ENCODE measurements at places on chromosomes 7 and 10.

GRCh38 chr10:102617816-102618215 is 26.5 kb upstream of the TRIM8 start:
- DNase-seq = no peak

DNA sequence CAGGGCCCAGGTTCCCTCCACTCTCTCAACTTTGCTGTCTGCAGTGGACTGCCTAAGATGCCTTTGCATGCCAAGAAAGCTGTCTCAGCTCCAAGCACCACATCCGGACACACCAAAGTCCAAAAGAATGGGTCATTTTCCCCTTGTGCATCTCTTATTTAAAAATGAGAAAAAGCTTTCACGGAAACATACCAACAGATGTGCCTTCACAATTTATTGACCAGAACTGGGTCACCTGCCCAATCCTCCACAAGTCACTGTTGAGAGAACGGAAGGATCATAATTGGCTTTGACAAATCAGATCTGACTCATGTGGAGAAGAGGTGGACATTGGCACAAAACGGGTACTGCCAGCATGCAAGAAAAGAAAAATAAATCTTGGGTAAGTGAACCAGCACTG is 258.3 kb downstream of the SNX13 start:
- DNase-seq = no peak

GRCh38 chr7:46387646-46388045 is 466.6 kb upstream of the IGFBP3 start:
- DNase-seq = no peak

- DNase-seq = no peak
Measured at GRCh38 chr10:106540645-106541044, 623.9 kb downstream of the SORCS1 start.

DNA sequence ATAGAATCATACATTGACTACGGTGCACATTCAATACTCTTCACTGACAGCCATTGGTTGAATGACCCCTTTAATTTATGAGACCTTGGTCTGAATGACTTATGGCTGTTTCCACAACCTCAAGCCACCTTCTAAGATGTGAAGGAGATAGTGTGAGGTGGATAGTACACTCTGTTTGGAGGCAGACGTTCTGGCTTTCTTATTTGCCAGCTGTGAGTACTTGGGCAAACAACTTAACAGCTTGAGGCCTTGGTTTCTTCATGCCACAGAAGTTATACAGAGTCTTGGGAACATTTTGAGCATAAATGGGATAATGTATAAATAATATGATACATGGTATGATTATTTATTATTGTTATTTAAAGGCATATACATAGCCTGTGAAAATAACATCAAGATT is 62.0 kb downstream of the BPGM start:
- no peak for DNase-seq

- no peak for DNase-seq
Measured at GRCh38 chr10:118254654-118255053, 87.5 kb downstream of the FAM204A start.

GRCh38 chr10:132326344-132326889 is 5.6 kb upstream of the LRRC27 start:
- no peak for DNase-seq

- DNase-seq = no peak
Measured at GRCh38 chr10:20195076-20195475, 378.8 kb downstream of the PLXDC2 start.

- no peak for DNase-seq
Measured at GRCh38 chr10:87782721-87783120, 35.3 kb downstream of the ATAD1 start.

DNA sequence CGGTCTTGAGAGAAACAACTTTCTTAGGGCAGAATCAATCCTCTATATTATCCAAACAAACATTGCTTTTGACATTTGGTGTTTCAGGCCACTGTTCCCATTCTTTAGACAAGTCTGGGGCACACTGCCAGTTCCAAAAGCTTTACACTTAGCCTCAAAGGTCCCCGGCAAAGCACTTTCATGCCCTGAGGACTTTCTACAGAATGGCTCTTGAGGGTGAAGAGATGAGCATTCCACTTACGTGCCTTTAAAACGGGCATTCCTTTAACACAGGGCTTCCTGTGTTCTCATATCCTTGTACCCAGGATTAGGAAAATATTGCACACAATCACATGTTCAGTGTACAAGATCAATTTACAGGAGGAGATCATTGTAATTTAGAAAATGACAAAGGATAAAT is 13.1 kb upstream of the TMEM213 start:
- DNase-seq = no peak

- peak; percentile 5 for DNase-seq
Measured at GRCh38 chr7:151761231-151761630, 115.7 kb downstream of the PRKAG2 start.

- no peak for DNase-seq
Measured at GRCh38 chr10:118658762-118659161, 63.3 kb upstream of the PRLHR start.

DNA sequence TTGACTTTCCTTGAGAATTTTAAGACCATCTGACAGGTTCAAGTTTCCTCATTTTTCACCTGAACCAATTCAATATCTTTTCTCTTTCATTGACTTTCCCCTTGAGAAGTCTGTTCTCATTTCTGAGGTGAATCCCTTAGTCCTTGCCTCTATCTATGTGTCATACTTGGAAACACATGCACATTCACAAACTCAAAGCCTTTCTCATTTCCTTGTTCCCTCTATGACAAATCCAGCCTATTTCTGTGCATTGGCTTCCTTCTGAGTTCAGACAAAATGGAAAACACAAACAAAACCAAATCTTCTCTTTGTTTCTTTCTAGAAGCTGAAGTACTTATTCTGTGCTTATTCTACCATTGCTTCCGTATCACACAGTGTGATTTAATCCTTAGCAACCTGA is 13.8 kb downstream of the PTTG1IP2 start:
- no peak for DNase-seq

DNA sequence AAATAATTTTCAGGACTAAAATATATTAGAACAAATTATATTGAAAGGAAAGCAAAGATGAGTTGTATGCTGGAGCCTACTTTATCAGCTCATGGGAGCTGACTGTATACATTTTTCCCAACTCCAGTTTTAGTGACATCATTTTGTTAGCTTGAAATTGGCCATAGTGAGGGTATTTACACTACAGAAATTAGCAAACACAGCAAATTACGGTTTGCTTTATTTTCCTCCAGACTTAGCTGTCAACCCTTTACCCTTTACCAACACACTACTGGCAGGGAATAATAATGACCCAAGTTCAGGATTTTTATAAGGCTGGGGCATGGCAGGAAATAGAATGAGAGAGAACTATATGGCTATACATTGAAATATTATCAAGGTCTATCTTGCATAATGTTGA is 120.3 kb upstream of the PRSS1 start:
- no peak for DNase-seq

DNA sequence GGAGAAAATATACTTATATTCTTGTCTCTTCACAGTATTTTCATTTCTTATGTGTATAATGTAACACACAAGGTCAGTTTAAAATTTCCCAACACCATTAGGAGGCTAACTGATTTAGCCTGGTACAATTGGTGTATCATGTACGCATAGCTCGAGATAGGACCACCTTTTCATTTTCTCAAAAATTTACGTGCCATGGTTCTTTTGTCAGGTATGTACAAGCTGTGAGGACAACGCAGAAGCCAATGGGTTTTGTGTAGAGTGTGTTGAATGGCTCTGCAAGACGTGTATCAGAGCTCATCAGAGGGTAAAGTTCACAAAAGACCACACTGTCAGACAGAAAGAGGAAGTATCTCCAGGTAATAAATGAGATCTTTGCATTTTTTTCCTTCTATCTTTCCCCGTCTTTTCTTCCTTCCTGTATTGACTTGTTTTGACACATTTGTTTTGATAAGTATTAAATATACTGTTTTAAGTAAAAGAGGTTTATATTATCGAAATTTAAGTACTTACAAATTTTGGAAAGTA is 55.0 kb downstream of the TRIM24 start:
- DNase-seq = peak; percentile 42

DNA sequence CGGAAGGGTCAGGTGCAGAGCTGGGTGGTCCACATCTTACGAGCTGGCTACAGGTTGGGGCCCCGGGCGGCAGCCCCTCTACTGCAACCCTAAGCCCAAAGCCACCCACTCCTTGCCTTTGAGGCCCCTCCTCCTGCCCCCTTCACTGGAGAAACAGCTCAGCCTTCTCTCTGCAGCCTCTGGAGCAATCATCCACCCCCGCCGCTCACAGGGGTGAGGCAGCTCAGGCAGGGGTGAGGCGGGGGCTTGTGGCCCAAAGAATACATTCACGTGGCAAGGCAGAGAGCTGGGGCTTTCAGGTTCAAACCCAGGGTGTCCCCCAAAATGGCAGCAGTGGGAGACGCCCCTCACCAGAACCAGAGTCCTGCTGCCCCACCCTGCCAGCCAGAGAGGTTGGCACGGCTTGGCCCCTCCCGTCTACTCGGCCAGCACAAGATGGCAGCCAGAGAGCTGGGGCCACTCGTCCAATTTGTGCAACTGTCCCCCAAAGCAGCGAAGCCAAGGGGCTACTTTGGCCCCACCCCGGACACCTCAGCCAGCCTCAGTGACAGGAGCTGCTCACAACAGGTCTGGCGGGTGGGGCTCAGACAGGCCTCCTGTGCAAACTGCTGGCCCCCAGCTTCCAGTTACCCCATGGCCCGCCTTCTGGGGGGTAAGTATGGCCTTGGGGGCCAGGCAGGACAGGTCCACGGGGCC is 7.2 kb downstream of the GNB2 start:
- DNase-seq = no peak

- no peak for DNase-seq
Measured at GRCh38 chr10:125838802-125839575, 15.6 kb downstream of the BCCIP start.

GRCh38 chr7:23105644-23106056 is at the start of gene KLHL7:
Gene KLHL7 (plus strand): TSS chr7:23105785. CDS start chr7:23106027, 242 bp downstream.
- DNase-seq = peak; percentile 97

DNA sequence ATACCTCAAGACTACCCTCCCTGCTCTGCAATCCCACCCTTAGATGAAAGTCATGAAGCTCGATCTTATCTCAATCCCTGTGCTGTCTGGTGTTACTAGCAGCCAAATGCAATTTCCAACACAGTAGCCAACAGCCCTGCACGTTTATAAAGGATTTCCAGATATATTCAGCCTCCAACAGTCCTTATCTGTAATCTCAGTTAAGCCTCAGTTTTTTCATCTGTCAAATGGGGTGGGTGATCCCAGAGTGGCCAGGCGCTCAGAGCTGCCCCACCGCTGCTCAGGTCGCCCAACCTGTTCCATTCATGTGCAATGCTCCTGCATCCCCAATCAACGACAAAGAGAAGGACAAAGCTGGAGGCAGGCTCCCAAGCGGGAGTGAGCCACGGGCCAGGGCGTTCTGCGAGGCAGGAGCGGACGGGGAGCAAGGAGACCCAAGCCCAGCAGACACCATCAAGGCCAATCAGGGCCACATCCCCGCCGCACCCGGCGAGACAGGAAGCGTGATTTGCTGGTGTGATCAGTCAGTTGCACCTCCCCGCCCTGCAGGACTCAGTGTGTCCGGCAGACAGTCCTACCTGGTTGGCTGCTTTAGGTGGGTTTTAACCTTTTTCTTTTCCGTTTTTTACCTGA is 19.7 kb downstream of the PDGFA start:
- no peak for DNase-seq

DNA sequence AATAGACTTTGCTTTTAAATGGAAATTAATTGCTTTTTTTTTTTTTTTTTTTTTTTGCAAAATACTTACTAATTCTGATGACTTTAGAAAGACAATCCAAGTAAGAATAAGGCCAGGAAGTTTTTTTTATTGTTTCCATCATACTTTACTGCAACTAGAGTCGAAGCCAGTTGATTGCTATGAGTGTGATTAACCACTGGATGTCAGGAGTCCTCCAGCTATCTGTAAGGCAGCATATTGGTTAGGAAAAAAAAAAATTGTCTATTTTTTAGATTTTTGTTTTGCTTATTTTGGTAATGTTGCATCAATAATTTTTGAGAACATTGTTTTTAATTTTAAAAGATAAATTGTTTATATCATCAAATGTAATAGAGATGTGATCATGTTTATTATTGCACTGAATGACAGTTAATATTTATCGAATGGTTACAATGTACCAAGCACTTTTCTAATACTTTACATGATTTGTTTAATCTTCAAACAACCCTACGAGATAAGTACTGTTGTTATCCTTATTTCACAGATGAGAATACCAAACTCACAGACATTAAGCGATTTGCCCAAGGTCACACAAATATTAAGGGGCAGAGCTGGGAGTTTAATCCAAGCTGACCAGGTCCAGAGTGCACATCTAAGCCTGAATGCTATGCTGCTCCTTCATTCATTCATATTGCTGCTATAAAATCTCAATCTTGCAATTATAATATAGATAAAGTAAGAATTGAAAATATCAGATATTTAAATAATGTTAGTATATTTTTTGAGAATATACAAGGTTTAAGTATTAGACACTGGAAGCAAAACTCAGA is 19.9 kb upstream of the LMOD2 start:
- peak; percentile 57 for DNase-seq

GRCh38 chr10:121267236-121268003 is 330.8 kb downstream of the FGFR2 start:
- DNase-seq = no peak

DNA sequence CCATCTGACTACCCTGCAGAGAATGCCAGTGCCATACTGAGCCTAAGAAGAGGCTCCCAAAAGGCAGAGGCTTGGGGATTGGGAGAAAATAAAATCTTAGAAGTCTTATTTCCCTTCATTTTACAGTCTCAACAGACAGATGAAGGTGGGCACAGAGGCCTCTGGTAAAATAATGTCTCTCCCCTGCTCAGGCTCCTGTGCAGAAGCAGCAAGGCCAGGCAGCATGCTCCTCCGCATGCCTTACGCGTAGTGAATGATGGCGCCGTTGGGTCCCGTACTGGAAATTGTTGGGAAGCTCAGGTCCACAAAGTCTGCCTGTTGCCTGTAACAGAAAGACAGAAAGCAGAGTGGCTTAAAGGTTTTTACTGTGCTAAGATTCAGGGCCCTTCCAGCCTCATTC is 45.8 kb downstream of the XPNPEP1 start:
- DNase-seq = no peak

- no peak for DNase-seq
Measured at GRCh38 chr7:14000247-14000646, 10.8 kb upstream of the ETV1 start.

DNA sequence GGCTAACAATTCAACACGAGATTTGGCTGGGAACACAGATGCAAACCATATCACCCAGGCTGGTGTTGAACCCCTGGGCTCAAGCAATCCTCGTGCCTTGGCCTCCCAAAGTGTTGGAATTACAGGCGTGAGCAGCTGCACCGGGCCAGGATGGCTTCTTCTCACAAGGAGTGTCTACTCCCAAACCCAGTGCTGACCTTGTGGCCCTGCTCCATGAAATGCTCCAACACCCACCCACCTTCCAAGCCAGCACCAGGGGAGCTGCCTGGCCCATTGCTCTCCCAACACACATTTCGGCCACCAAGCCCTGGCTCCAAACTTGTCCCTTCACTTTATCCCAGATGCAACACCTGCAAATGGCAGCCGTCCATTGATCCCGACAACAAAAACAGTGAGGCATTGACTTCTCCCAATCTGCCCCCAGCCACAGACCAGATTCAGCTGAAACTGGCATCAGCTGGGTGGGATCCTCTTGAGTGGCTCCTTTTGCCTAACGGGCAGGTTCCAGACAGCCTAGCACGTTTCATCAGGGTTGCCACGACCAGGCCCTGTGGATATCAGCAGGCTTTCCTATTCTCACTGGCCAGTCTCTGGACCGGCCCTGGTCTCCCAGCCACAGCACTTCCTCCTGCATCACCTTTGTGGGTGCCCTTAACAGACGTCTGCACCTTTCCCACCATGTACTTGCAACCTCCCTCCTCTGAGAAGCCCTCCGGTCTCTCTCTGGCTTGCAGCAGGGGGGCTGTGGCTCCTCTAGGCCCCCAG is 105.7 kb upstream of the CARD11 start:
- DNase-seq = no peak

GRCh38 chr7:5406957-5407945 is 16.4 kb downstream of the TNRC18 start:
- DNase-seq = no peak

GRCh38 chr10:88996927-88997326 is 6.3 kb downstream of the FAS start:
- peak; percentile 89 for DNase-seq

All from Kasumi-1 (cell line).